Amniotic stem cell (primary cell): ENCODE measurements at places on chromosomes 16 and 17.
A peak's percentile ranks its signal among the peaks of the same experiment; 100 is the strongest.

DNA sequence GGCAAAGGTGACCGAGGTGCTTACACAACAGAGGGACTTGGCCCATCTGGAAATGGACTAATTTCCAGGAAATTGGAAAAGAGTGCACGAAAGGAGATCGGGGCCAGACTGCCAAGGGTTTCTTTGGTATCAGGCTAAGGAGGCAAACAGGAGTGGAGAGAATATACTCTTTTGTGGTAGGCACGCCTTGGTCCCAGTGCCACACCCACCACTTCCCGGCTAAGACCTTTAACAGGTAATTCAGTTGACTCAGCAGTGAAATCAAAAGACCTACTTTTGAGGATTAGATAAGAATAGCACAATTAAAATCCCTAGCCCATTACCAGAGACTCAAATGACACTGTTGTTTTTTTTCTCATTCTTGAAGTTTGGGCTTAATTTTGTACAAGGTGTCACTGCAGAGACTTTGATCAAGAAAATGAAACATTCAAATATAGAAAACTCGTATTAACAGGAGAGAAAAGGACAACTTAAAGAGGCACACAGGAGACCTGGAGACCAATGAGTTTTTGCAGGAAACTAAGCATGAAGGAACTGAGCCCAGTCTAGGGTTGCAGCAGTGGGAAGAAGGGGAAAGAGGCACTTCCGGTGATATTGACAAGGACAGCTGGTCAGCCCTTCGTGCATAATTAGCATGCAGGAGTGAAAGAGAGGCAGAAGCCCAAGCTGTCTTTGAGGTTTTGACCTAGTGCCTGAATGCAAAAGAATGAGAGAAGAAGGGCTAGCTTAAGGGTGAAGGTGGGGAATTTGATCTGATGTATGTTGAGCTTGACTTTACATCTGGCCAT, 265.5 kb upstream of the CCL2 start:
- no peak for DNase-seq

DNA sequence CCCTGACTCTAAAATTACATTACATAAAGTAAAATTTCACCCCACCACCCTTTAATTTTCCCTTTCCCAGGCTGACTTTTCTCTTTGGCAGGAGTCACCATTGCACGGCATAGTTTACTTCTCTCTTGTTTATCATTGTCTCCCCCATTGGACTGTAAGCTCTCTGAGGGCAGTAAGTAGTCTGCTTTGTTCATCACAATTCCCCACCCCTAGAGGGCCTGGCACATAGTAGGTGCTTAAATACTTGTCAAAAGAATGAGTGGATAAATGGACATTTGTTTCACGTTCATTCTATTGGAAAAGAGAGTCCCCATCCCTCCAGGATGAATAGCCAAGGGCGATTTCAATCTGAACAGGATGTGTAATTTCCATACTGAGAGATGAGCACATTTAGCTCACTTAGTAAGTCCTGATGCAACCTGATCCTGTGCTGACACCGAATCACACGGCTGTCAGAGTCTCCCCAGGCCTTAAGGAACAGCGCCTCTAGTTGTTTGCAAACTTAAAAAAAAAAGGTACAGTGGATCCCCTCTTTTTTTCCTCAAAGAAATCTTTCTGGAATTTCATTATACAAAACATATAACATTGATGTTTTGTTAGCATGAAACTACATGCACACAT, 54.0 kb downstream of the AKAP1 start:
- no peak for DNase-seq

DNA sequence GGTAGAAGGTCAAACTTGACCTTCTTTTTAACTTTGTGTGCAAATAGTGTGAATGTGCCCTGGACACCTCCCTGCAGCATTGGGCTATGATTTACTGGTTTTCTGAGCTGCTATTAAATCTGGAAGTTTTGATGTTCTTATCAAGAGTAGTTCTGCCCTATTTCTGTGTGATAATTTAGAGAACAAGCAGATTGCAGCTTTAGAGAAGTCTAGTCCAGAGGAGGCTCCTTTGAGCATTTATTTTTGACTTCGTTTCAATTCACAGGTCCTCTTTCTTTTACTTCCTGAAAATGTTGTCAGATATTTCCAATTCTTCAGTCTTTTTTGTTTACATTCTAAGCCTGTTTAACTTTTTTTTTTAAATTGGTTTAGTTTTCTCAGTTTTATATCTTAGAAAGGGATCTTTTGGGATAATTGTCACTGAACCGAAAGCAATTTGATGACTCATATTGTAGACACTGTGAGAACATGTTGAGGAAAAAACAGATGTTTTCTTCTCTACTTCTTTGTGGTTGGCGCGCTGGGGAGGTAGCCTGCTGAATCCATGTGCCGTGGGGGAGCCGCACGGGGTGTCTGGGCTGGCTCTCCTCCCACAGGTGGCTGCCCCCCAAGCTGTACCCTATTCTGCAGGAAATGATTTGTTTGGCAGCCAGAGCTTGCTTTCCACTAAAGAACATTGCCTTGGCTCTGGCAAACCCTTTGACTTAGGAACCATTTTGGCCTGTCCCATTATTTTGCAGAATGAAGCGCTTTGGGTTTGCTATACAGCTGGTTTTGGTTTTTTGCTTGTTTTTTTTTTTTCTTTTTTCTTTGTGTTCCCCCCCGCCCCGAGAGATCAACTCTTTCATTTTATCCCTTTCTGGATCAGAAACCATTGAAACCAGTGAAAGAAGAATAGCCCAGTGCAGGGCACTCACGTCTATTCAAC, 53.4 kb downstream of the MFSD11 start:
- DNase-seq: peak; percentile 14

GRCh38 chr17:58684003-58684402, 7.8 kb downstream of the TEX14 start:
- no peak for DNase-seq

DNA sequence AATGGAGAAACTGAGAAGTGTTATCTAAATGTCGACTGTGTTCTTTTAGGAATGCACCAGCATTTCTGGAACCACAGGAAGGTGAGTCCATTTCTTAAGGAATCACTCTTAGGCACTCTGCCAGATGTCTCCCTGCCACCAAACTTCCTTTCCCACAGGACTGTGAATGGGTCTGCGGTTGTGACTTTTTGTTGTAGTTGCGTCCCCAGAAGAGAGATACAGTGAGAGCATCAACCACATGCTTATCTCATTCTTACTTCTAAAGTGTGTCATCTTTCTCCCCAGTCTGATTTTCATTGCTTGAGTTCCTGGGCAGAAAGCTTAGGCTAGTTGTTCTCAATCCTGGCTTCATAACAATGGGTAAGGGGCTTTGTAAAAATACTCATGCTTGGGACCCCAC, 13.4 kb downstream of the ITPRIPL2 start:
- no peak for DNase-seq

DNA sequence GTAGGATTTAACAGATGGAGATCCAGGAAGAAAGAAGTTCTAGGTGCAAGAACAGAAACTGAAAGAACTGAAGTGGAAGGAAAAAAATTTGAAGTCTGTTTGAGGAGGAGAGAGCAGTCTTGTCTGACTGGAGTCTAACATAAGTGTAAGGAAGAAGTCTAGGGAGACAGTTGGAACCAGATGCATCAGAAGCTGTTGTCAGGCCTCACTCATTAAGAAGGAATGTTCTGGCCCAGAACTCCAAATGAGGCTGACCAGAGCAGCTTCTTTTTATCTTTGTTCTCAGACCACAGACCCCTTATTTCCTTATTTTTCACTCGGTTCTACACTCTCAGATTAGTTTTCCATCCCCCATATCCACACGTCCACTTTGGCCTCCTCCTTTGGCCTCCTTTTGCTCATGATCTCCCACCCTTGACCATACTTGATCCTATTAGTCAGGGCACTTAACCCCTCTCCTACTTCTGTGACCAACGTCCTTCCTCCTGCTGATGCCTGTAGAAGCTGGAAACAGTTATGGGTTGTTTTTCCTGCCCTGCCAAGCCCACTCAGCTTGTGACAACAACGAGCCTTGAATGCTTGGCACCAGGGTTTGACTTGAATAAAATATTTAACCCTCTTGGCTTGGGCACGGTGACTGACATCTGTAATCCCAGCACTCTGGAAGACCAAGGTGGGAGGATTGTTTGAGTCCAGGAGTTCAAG, 7.0 kb upstream of the MYH2 start:
- no peak for DNase-seq

- no peak for DNase-seq
These were observed 2.3 kb downstream of the METRNL start for GRCh38 chr17:83081684-83082201.

DNA sequence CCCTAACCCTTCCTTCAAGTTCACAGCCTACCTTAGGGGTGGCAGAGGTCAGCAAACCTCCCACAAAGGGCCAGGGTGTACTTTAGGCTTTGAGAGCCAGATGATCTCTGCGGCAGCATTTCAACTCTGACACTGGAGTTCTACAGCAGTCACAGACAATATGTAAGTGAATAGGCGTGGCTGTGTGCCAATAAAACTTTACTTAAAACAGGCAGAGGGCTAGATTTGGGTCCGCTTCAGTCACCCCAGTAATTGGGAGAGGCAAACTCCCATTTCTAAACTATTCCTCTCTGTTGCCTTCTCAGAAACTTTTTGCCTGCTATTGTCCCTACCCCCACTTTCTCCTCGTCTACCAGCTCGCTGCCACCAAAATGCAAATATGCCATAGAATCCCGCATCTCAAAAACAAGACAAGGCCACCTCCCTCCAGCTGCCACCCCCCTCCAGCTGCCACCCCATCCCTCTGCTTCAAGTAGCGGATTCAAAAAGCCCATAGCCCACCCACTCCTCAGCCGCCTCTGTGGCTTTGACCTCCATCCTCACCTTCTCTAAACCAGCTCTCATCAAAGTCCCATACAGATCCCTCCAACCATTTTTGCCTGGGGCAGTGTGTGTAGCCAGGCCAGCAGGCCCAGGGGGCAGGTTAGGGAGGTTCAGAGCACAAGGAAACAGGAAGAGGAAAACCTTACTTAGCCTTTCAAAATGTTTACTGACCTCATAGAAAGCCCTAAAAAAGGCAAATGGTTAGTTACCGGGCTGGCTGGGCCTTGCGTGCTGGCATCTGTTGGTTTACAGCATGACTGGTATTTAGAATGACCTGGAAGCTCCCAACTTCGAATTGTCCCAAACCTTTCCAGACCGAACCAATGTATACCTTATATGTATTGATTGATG, 19.9 kb upstream of the DNAH17 start:
- no peak for DNase-seq

GRCh38 chr17:17675925-17676534, 5.2 kb upstream of the RAI1 start:
- DNase-seq: no peak

GRCh38 chr17:78089576-78090281, 38.8 kb downstream of the TMC6 start:
- no peak for DNase-seq

DNA sequence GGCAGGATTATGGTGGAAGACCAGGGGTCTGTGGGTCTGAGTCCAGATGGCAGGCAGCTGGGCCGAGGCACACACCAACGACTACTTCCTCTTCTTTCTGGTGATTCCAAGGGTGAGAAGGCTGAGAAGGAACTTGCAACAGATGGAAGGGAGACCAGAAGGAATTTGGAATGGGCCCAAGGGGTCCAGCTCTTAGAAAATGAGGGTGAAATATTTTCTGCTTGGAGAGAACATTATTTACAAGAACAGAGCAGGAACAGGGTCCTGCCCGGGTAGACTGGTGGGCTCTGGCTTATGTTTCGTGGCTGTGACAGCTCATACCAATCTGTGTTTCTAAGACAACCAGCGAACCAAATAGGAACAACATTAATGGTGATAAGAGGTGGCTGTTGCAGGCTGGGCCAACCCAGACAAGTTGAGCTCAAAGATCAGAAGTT, 36.6 kb downstream of the CCDC42 start:
- DNase-seq: no peak

- DNase-seq: no peak
These were observed 17.7 kb upstream of the SLC12A3 start for GRCh38 chr16:56847173-56847910.

GRCh38 chr16:80564394-80564793, 23.6 kb downstream of the DYNLRB2 start:
- DNase-seq: no peak

- no peak for DNase-seq
These were observed 19.6 kb upstream of the SREBF1 start for GRCh38 chr17:17856386-17856785.

- DNase-seq: no peak
These were observed 3.9 kb downstream of the DPEP2 start for GRCh38 chr16:67995423-67995822.

DNA sequence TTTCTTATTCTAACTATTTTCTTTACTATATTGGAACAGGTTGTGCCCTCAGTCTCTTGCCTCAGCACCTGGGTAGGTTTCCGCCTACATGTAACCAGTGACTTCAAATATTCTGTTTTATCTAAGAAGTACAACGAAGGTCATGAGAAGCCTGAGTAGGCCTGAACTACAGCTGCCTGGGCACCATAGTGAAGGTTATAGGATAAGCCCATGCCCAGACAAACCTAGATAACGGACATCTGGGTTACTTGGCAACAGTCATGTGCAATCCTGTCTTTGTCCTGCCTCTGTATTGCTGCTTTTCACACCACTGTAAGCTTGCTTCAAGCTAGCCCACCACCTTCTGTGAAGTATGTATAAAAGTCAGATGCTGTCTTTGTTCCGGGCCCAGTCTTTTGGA, 25.4 kb upstream of the ARL4D start:
- DNase-seq: no peak

DNA sequence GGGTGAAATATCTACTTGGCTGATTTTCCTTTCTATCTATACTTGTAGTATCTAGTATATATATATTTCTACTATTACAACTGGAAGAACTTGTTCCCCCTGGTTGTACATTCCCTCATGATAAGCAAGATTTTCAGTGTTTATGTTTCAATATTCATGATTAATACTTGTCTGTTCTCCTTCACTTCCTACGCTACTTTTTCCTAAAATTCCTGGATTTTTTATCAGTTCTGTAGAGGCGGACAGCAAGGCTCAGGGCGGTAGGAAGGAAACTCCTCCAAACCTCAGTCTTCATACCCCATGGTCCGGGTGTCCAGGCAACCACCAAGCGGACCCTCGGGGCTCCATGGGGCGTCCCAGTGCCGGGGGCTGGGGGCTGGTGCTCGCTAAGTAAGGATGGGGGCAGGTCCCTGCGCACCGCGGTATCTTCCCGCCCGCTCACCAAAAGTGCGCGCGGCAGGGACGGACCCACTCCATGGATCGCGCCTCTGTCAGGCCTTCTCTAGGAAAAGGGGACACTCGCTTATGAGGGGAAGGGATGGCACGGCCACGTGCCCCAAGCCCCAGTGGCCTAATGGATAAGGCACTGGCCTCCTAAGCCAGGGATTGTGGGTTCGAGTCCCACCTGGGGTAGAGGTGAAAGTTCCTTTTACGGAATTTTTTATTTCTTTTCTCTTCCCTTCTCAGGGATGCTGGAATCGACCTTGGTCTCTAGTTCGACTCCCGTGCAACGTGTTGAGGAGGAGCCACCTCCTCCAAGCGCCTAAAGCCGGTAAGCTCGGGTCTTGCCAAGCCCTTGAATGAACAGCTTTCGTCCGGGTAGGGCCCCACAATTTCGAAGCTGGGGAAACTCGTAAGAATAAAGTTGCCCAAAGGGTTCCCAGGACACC, 13.2 kb downstream of the ATP5PD start:
- peak; percentile 83 for DNase-seq

- DNase-seq: no peak
These were observed 13.7 kb downstream of the MYBBP1A start for GRCh38 chr17:4541328-4542002.
